ENCODE measurements at places on chromosomes 1 and 21.

GRCh38 chr1:12643079-12643478, 806 bp upstream of the AADACL4 start:
- DNase-seq, result no peak

DNA sequence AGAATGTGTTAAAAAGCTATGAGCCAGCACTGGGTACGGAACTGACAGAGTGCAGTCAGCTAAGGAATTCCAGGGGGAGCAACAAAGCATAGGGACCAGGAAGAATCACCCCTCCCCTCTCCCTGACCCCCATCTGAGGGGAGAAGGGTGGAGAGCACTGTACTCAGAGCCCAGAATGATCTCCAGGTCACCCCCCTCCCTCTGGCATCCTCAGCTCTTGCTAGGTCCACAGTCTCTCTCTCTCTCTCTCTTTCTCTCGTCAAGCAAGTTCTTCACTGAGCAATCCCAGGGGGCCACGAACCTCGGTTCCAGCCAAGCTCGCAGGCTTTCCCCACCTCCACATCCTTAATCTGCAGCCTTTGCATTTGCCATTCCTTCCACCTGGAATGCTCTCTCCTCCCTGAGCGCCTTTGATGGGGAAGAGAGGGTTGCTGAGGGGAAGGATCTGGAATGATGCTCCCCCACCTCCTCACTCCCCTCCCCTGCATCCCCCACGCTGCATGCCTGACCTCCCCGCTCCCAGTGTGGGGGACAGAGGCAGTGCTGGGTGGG, 6.7 kb upstream of the WASF2 start:
- DNase-seq, result no peak

- no peak for DNase-seq
These were observed 255.9 kb downstream of the NFIA start for GRCh38 chr1:61337981-61338848.

DNA sequence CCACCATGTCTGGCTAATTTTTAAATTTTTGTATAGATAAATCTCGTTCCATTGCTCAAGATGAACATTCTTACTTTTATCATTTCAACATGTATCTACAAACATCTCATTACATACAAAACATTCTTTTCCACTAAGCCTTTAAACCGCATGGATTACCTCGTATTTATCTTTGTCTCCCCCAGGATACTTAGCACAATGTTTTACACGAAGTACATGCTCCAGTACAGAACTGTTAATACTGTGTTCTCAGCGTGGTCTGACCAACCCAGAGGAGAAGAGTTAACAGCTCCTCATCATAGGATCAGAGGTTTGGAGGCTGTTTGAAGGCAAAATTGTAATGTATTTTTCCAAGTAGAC, 7.4 kb downstream of the PIK3C2B start:
- no peak for DNase-seq

DNA sequence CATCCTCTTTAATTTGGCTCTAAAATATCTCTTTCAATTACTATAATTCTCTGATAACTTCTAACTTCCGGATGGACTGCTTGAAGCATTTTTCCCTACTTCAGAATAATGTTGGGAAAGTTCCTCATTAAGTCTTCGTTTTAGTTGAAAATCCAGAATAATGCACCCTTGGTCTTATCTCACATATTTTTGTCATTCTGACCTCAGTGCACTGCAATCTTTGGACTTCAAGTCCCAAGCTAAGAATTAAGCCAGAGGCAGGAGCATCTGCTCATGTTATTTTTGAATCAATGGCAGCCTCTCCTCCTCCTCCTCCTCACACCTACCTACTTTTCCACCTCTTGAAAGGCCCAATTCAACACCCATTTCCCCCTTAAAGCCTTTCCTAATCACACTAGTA, 169.8 kb downstream of the CYYR1 start:
- DNase-seq, result no peak

DNA sequence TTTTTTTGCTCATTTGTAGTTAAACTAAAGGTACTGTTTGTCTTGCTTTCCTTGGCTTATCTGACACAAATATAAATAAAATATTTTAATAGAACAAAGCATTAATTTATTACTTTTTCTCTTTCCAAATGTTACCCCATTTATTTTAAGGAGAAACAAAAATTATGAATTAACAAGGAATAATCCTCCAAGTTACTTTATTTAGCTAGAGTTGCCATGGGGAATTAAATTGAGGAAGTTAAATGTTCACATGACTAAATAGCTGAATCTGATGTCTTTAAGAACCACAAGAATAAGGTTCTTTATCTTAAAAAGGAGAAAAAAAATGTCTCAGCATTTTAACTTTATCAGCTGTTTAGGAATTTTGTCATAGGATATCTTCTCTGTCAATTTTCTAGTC, 12.3 kb downstream of the ATG4C start:
- no peak for DNase-seq

GRCh38 chr1:59999006-59999405, 72.4 kb upstream of the CYP2J2 start:
- no peak for DNase-seq

DNA sequence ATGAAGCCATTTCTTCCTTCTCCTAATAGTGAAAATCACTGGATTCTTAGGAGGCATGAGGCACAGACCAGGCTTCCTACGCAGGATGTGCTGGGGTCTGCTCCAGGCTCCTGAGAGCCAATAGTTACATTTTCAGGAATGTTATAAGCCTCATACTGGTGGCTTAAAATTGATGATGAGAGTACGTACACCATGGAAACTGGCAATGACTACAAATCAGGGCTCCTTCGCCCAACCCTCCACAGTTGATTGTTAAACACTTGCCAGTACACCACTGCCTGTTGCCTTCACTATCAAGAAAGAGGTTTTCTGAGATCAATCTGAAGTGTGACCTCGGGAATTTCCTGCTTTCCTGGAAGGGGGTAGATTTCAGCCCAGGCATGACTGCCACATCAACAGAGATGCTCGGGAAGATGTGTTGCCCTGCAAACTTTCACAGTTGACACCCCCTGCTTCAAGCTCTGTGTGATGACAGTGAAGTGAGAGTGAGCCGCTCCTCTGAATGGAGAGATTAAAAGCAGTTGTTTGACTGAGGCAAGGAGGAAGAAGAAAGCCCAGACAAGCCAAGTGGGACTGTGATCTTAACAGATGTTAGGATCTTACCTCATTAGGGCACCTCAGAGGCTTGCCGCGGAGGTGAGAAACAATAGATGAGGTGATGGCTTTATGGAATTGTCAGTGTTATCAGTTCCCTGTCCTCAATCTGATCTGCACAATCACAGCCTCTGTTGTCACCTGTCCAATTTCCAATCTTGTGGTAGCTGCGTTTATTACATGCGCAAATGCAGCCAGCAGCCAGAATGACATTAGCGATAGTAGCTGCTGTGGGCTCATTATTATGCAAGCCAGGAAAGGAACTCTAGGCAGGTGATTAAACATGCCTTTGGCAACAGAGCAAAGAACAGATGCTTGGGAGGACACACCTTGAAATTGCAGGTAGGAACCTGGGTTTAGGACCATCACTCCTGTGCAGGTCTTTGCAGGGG, 277.3 kb downstream of the KAZN start:
- DNase-seq, result no peak

DNA sequence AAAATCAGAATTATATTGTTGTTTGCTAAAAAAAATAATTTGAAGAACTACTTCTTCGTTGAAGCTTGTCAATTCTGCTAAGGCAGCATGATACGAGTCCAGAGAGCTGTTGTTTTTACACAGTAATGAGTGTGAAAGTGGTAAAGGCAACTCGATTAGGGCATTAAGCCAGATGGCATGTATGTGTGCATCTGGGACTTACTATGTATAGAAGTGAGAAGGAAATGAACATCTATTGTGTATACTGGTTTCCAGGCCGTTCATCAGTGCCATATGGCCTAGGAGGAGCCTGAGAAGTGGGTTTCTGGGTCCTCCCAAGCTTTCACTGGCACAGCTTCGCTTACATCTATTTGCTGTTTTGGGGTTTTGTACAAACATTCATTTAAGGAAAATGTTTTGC, 5.7 kb downstream of the CTPS1 start:
- no peak for DNase-seq

- DNase-seq, result no peak
These were observed 26.5 kb upstream of the LPAR3 start for GRCh38 chr1:84919461-84919970.

- no peak for DNase-seq
These were observed 176.5 kb upstream of the PLXNA2 start for GRCh38 chr1:208420696-208421095.

DNA sequence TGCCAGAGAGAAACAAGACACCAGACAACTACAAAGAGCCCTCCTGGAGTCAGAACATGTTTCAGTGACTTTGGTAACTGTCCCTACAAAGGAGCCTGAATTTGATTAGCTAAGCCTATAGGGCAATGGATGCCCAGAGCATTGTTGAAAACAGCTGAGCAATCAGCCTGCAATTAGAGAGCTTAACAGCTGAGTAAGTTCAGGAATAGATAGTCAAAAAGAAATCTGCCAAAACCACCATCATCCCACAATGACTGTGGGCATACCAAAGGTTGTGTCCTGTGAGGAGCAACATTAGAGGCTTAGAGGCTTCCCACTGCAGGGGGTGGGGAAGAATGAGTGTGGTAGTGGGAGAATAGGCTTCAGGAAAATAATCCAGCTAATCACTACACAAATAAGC, 32.1 kb downstream of the SH3BP5L start:
- DNase-seq, result no peak

- no peak for DNase-seq
These were observed 36.8 kb upstream of the RPF1 start for GRCh38 chr1:84442256-84442655.

DNA sequence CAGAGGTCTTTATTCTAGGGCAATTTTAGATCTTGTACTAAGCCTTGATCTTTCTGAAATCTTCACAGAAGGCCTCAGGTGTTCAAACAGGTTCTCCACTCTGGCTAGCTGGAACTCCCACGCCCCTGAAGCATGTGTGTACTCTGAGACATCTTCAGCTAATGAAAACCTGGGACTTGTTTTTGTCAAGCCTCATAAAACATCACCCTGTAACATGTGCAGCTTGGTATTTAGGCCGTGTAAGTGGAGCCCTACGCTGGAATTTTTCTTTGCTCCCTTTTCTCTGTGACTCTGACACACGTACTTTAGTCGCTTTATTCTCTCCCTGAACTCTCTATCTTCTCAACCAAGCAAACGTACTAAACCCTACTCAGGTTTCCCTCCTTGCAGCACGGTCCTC, 701.9 kb upstream of the ZP4 start:
- DNase-seq, result no peak

DNA sequence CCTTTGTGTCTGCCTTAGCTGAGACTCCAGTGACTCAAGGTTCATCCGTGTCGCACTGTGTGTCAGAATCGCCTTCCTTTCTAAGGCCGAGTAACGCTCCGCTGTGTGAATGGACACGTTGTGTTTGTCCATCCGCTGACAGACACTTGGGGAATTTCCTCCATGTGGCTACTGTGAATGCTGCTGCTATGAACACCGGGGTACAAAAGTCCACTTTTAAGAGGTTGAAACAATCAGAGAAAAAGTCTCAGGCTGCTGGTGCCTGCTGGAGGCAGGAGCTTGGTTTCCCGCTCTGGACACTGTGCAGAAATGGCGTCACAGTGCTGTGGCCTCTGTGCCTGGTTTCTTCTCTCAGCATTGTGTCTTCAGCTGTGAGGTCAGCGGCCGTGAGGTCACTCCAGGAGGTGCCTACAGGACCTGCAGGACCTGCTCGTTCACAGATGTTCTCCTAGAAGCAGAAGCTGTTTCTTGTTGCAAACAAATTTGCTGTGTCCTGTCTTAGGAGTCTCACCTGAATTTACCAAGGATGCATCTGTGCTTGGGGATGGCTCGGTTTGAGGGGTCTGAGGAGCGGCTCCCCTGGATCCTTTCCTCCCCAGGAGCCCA, 34.2 kb downstream of the KRTAP10-1 start:
- DNase-seq, result no peak

GRCh38 chr1:95388031-95388430, 154.0 kb downstream of the RWDD3 start:
- DNase-seq, result no peak

GRCh38 chr1:89945852-89946476, 48.9 kb upstream of the ZNF326 start:
- DNase-seq, result no peak

DNA sequence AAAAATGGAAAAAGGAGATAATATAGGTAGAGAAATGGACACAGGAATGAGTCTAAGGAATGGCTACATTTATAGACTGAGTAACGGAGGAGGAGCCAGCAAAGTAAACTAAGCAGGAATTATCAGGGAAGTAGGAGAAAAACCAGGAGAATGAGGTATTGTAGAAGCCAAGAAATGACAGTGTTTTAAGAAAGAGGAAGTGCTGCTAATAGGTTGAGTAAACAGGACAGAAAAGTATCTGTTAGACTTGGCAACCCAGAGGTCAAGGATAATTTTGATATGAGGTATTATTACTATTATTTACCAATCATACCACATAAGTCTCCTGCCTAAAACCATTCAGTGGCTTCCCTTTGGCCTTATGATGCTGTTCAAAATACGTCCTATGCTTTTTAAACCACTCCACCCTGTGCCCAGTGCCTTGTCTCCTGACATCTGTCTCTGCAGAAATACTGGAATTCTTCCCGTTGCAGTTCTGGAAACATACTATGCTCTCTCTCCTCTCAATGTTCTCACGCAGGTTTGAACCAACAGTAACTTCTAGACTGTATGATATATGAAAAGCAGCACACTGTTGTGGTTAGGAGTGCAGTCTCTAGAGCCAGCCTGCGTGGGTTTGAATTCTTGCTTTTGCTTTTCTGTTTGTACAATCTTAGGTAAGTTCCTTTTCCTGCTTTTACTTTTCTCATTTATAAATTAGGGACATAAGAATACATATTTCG, 24.6 kb upstream of the NEK7 start:
- no peak for DNase-seq

DNA sequence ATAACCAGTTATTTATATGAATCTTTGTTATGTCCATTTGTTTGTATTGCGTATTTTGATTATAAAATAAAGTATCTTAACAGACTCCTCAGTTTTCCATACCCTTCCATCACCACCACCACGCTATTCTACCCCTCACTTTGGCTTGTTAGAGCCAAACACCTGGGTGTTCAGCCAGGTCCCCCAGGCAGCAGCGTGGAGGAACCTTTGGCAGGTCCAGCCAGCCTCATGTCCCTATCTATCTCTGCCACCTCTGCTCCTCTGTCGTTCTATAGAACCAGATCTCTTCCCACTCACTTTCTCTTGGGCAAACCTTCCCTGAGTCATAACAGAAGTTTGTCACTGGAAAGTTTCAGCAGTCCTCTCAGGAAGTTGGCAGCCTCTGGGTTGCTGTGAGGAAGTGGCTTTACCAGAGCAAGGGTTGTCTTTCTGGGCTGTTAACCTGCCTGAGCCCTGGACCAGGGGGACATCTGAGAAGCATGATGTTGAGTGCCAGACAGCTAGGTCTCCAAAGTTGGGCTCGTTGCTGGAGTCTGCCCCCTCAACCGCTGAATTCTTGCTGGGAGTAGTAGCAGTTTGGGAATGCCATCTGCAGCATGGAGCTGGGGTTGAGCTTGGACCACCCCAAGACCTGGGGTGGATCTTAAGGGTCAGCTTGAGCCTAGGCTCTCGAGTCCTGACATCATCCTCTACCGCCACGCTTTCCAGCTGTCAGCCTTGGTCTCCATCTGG, 996 bp upstream of the SH3BGRL3 start:
- DNase-seq, result no peak
